ENCODE measurements at places on chromosomes 12 and 14.

DNA sequence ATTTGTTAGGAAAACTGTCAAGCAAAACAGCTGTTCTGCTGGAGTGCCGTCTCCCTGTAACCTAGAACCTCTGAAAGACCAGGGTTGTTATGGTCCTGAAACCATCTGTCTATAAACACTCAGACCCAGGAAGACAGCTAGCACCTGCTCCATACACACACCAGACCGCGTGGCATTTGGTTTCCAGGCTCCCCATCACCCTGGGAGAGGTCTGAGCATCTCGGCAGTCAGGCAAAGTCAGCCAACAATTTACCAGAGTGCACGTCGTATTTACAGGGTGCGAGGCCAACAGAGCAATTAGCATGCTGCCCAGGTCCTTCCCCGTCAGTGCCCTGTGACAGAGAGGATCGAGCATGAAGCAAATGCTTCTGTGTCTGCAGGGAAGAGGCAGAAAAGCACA is 272.5 kb downstream of the SLC15A4 start:
- DNase-seq, result no peak

GRCh38 chr14:61280526-61281185 is 482 bp downstream of the TMEM30B start:
- DNase-seq, result peak; percentile 48

GRCh38 chr14:73368616-73369015 is 89.7 kb downstream of the NUMB start:
- no peak for DNase-seq

DNA sequence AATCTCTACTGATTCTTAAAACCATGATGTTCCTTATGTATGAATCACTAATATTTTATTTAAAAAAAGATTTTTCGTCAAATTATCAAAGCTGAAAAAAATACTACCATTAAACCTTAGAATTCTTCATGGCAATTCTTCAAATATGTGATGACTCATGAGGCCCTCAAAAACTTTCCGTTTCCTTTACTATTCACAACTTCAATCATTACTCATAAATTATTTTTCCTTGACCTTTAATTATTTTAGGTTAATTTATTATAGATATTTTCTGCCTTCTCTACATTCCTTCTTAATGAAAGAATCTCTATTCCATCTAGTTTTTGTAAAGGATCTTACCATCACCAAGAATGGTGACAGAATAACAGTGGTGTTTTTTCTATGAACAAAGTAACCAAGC is 162.1 kb upstream of the SOX5 start:
- DNase-seq, result peak; percentile 22

DNA sequence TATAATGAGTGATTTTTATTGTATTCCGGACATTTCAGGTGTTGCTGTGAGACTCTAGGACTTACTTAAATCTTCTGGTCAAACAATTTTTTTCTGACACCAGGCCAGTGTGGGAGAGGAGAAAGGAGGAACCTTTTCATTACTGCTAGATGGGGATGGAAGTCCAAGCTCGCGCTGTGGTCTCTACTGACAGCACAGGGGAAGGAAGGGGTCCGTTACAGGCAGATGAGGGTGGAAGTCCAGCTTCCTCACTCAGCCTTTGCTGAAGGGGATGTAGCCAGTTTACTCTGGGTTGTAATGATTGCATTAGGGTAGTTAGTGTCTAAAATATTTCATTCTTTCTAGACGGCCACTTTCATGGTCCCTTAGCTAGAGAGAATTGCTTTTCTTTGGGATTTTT is 26.3 kb upstream of the ST8SIA1 start:
- no peak for DNase-seq

DNA sequence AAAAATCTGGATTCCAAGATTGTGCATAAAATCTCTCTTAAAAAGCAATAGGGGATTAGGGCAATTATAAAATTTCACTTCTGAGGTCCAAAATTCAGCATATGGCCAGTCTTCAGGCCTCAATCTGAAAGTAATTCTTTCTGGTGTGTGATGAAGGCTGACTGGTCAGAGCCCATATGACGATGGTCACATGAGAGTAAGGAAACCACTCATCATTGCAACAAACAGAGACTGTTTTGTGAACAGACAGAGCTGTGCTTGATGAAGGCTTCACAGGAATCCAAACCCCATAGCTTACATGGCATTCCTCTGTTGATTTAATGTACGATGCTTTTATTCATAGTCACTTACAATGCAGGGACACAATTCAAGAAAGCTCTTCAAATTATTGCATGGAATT is 238.1 kb downstream of the APAF1 start:
- no peak for DNase-seq

GRCh38 chr12:111454311-111454710 is 48.6 kb downstream of the SH2B3 start:
- DNase-seq, result no peak

GRCh38 chr14:103100281-103101121 is 6.0 kb downstream of the EXOC3L4 start:
- no peak for DNase-seq

GRCh38 chr14:105313381-105314286 is 914 bp upstream of the PACS2 start:
- no peak for DNase-seq

DNA sequence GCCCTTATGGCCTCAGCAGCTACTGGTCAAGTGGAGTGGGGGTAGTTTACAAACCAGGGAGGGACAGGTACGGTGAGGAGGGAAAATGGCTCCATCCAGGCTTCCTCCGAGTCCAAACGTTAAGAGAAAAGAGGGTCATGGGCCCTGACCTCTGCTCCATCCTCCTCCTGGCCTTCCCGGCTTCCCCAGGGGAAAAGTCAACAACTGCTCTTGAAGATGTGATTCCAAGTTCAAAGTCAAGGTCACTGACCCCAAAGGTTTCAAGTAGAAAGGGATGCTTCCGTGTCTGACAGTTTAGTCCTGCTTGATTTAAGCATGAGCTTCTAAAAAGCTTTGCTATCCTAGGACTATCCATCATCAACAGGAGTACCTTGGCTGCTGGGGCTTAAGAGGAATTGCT is 28.5 kb downstream of the CCDC88C start:
- DNase-seq, result no peak

GRCh38 chr12:3554371-3555115 is 63.5 kb downstream of the PRMT8 start:
- no peak for DNase-seq

DNA sequence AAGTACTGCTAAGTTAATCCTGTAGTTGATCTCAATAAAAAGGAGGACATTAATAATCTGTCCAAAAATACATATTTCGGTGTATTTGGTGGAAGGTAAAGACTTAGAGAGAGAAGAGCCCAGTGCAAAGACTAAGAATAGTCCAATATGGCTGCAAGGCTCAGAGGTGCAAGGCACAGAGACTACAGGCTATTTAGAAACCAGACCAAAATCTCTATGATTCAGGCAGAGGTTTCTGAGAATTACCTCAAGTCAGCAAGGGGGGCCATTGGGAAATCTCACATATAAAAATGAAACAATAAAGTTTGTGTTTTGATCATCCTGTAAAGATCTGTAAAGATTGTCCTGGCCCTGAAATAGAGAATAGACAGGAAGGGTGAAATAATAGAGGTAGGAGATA is 1173.0 kb downstream of the VRK1 start:
- DNase-seq, result no peak

DNA sequence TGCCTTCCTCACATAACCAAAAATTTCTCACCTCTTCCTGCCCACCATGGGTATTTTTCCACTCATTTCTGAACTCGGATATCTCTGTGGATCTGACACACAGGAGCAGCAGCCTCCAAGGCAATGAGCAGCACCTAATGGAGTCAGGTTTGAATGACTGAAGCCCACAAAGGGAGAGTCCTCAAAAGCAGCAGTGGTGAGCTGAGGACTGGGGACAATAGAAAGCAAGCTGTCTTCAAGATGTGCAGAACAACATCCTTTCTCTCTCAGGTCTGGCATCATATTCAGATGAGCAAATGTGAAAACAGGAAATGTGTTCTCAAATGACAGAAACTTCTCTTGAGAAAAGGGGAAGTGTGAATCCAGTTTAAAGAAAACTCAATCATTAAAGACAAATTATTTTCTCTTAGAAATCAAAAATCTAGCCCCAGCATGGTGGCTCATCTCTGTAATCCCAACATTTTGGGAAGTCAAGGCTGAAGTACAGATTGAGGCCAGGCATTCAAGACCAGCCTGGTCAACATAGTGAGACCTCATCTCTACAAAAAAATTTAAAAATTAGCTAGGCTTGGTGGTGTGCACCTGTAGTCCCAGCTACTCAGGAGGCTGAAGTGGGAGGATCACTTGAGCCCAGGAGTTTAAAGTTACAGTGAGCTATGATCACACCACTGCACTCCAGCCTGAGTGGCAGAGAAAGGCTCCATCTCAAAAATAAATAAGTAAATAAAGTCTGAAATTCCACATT is 54.2 kb downstream of the C12orf42 start:
- DNase-seq, result no peak

- no peak for DNase-seq
Observed at GRCh38 chr12:132375747-132376463, 46.5 kb upstream of the GALNT9 start.

- no peak for DNase-seq
Observed at GRCh38 chr12:58186914-58187313, 245.5 kb downstream of the ATP23 start.

DNA sequence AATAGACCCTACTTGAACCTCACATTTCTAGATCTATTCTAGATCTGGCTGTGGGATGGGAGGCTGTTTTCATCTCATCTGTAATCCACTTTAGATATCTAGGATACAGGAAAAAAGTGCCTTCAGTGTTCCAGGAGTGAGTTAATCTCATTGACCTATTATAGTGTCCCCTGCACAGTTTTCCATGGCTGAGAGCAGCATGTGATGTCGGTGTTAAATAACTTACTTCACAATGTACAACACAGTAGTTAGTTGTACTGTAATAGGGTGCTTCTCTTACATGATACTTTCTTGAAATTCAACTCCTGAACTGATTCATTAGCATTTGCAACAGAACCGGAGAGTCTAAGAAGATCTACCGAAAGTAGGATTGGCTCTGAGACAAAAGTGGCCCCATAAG is 62.6 kb downstream of the TMEM117 start:
- no peak for DNase-seq

DNA sequence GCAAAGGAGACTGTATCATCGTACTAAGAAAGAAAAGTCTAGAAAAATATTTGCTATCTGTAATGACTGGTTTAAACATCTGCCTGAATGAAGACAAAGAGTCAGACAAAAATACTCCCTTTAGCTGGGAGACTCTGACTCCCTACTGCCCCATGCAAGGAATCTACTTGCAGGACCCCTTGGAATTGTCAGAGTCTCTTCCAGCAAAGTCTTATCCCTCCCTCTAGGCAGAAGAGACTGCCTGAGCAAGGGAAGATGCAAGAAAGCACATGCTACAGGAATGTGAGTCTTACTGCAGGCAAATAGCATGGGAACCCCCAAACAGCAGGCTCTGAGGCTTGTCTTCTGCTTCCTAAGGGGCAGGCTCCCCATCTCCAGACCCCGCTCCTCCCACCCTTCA is 154.0 kb downstream of the KCNA5 start:
- DNase-seq, result no peak

- DNase-seq, result peak; percentile 97
Observed at GRCh38 chr12:122958198-122958888, 7.9 kb downstream of the ABCB9 start.

DNA sequence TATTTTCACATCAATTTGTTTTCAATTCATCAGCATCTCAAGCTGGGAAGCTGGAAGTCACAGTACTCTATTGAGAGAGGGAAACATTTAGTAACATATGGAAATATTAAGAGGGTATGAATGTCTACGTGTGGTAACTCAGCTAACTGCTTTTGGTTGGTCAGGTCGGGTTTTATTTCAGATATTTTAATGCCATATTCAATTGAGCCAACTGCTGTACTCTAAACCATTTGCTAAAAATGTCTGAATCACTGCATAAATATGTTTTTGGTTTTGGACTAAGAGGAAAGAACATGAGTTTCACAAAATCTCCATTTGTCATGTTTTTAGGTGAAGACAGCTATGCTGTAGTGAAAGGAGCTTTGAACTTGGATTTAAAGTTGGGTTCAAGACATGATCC is 18.9 kb upstream of the PPFIBP1 start:
- no peak for DNase-seq

DNA sequence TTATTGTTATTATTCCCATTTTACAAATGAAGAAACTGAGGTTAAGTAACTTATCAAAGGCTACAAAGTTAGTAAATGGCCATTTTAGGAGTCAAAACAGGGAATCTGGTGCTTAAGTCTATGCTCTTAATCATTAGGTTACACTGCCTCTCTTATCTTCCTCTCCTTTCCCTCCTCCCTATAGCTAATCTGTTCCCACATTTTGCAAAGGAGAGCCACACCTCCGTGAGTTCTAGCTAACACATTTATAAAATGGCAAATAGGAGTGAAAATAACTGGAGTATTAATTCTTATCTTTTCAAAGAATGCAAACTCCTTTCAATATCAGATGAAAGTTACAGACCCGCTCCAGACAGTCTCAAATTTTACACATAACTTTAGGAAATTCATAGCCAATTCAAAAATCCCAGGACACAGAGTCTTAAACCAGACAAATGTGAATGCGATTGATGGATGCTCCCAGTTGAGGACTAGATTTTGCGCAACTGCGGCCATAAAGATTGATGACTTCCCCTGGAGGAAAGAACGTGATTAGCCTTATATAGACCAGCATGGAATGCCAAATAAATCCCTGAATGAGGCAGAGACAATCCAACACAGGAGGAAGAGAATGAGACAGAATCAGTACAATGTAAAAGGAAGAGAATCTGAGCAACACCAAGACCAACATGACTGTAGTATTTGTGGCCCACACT is 225.0 kb upstream of the ARID2 start:
- no peak for DNase-seq

DNA sequence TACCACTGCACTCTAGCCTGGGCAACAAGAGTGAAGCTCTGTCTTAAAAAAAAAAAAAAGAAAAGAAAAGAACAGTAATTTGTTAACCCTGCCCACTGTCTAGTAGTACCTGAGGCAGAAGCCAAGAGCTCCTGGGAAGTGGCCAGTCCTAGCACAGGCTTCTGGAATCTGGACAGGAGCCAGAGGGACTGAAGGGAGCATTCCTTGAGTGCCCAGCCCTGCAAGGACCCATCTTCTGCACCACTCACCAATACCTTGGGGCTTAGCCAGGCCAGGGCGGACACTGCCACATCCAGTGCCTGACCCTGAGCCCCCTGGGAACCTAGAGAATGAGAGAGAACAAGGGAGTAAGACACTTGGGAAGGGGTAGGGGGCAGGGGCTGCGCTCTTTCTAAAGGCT is 33.7 kb downstream of the PARP2 start:
- no peak for DNase-seq

GRCh38 chr12:96352161-96352835 is 47.9 kb downstream of the CDK17 start:
- no peak for DNase-seq

All from pulmonary artery endothelial cell (primary cell).